Suppressor macrophage (primary cell): ENCODE measurements at places on chromosomes 12 and 14.
A peak's percentile ranks its signal among the peaks of the same experiment; 100 is the strongest.

DNA sequence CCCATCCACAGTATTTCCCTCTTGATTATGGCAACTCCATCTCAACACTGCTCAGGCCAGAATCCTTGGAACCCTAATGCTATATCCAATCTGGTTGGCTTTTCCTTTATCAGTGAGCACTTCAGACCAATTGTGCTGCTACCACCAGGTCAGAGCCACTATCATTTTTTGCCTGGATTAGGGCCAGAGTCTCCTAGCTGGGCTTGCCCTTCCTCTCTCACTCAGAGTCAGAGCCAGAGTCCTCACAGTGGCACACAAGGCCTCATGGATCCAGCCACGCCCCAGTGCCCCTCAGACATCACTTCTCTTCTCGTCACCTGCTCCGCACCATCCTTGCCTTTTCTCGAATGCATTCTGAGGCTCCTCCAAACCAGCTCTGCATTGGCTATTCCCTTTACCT lies 211.1 kb downstream of the ANO6 start:
- DNase-seq: no peak

DNA sequence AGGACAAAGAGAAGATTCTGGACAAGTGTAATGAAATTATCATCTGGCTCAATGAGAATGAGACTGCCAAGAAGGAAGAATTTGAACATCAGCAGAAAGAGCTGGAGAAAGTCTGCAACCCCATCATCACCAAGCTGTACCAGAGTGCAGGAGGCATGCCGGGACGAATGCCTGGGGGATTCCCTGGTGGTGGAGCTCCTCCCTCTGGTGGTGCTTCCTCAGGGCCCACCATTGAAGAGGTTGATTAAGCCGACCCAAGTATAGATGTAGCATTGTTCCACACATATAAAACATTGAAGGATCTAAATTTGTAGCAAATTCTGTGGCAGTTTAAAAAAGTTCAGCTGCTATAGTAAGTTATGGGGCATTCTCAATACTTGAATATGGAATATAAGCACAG lies 174.3 kb upstream of the CCND2 start:
- DNase-seq: no peak

DNA sequence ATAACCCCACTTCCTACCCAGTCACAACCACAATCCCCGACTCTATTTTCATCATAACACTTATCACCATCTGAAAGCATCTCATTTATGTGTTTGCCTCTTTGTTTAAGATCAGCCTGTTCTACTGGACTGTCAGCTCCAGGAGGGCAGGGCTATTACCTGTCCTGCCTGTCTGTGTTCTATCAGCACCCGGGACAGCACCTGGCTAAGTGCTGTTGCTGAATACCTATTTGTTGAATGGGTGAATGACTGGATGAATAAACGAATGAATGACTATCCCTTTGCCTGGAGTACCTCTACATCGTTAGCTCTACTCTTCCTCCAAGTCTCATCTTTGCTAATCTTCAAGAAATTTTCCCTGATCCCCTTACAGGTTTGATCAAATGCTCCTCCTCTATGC lies 69.0 kb downstream of the WSCD2 start:
- DNase-seq: no peak

DNA sequence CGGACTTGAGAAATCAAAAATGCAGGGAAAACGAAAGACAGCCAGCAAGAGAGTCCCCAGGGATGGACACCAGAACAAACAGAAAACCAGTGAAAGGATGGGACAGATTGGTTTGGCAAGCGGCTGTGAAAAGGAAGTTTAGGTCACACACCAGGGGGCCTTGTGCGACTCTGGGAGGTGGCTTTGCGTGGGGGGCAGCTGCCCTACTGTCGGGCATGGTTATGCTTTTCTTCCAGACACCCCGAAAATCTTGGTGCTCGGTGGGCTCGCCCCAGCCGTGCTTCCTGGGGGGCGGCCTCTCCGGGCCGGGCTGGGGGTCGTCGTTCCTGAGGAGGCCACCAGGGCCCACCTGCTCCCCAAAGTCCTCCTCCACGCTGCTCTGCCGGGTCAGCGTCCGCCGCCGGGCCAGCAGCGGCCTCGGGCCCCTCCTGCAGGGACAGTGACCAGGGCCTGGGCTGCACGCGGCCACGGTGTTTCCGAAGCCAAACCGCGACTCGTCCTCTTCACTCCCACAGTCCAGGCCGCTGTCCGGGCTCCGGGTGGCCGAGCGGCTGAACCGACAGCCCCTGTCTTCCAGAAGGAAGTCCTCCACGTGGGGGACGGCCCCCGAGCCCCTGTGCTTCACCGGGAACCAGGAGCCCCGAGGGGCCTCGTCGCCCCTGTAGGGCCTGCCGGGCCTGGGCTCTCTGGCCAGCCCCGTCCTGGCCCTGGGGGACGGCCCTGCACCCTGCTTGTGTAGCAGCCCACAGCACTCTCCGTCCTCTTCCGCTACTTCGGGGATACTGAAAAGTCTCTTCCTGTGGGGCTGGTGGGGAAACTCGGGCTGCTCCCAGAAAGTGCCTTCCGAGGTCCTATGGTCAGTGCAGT lies 86.5 kb downstream of the PIWIL1 start:
- DNase-seq: no peak

GRCh38 chr14:34049790-34050189 lies 98.9 kb upstream of the EGLN3 start:
- no peak for DNase-seq

DNA sequence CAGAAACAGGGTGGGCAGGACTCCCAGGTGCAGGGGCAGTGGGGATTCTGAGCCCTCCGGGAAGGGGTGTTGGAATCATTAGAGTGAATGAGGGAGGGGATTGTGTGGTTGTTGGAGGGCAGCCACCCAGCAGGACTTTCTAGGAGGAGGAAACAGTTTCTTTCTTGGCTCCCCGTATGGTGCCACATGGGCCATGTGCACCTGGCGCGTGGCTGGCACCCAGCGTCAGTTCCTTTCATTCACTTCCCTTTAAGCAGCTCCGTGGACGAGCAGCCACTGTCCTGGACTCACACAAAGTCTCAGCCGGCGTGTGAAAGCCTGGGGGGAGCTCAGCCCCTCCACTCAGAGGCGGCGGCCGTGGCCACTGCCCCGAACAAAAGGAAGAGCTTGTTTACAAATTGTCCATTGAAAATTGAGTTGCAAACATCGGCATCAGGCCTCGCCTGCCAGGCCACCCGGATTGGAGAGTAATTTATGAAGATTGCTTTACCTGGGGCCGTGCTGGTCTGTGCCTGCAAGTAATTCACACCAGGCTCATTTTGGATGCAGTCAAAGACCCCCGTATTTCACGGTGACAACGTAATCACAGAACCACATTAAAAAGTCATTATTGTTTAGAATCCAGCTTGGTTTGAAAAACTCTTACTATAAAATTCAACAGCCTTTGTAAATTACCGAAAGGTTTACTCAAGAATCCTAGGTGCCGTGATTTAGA lies 101.7 kb upstream of the C14orf180 start:
- DNase-seq: no peak

DNA sequence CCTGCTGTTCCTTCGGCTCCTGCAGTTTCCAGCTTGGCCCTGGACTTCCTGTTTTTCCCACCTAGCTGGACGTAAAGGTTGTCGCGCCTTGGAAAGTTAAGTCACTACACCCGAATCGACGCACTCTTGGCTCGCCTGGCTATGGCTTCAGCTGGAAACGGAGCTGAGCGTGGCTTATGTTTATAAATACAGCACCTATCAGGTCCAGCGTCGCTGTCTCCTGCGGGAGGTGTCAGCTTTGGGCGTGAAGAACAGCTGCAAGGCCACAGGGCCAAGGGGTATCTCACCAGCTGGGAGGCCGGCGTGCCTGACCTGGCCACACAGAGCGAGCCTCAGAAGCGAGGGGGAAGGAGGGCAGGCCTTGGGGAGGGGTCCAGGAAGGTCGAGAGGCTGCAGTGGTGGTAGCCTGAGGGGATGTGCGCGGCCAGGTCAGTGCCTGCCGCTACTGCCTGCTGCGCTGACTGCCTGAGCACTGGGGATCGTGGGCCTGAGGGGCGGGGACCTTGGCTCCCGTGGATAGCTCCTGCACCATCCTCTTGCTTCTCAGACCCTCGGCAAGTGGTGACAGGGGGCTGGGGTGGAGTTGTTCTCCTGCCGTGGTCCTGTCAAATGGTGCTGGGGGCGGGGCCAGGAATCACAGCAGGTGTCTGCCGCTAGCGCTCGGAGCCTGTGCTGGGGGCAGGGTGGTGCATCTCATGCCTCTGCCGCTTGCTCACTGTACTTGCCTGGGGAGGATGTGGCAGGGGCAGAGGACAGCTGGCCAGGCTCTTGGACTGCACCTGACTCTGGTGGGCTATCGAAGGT lies 12.5 kb downstream of the PACS2 start:
- no peak for DNase-seq

- no peak for DNase-seq
Measured at GRCh38 chr14:74954232-74954946, 1.0 kb downstream of the PGF start.

DNA sequence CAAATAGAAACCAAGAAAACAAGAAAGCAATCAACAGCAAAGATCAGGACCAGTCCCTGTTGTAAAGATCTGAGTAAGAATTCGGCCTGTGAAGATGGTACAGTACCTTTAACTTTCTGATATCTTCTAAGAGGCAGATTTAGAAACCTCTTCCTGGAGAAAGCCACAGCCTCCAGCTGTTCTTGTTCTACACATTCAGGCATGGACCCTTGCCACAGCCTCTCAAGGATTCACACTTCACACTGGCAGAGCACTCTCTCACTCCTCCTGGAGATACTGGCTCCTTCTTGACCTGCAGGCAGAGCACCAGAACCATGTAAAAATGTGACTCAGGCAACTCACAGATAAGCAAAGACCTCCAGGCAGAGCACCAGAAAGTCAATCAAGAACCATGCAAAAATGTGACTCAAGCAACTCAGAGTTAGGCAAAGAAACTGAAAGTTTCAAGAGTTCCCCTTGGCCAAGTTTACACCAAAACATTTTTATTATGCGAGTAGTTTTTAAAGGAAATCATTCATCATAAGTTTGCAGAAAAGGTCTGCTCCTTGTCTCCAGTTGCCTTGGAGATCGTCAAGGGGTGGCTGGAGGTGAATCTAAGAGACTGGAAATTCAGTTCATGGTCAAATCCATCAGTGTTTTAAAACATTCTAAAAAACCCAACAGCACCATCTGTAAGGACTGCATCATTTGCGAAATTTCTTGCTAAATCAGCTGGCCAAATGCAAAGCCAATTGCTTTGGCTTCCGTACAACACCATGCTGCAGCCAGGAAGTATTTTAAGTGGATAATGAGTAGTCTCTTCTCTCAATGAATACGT lies 119.3 kb upstream of the MDM1 start:
- DNase-seq: peak; percentile 6

DNA sequence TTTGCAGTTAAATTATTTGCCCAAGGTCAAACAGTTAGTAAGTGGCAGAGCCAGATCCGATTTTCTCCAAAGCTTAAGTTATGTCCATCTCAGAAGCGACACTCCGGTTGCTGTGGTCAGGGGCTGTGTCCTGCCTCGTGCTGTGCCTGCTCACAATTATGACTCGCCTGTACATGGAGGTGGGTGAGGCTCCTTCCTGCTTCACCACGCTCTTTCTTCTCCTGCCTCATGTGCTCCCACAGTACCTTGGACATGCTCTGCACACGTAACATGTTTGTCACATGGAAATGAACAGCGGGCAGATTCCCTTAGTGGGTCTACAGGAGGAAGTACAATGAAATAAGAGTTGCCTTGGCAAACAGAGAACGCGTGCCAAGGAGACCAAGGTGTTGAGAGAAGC lies 62.2 kb upstream of the CCND2 start:
- peak; percentile 1 for DNase-seq

- no peak for DNase-seq
Measured at GRCh38 chr12:88665071-88665470, 84.8 kb upstream of the KITLG start.

DNA sequence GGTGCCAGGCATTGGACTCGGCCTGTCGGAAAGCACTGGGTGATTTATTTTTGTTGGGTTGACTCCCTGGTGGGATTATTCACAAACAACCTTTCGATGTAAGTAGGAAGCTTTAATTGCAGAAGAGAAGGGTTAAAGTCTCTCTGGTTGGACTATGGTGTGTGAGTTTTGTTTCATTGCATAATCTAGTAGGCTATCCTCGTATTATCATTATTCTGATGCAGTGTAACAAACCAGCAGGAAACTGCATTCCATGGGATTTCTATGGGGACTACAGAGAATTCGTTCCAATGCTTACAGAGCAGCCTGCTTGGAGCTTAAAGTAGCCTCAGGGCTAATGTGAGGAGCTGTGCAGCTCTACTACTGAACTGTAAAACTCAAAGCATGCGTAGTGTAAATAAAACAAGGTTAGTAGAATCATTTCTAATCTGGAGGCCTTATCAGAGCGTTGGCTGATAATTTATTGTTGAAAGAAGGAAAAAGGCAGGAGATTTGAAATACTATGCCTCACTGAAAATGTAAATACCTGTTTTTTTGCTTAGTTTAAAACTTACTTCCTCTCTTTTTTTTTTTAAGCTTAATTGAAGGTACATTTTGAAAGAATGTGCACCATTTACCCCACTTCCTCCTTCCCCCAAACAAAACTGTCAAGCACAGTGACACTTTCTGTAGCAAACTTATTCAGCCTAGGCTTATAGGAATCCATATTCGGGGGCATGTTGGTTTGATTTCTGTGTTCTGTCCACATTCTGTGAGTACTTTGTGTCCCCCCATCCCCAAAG lies 226.7 kb downstream of the NPAS3 start:
- DNase-seq: no peak

DNA sequence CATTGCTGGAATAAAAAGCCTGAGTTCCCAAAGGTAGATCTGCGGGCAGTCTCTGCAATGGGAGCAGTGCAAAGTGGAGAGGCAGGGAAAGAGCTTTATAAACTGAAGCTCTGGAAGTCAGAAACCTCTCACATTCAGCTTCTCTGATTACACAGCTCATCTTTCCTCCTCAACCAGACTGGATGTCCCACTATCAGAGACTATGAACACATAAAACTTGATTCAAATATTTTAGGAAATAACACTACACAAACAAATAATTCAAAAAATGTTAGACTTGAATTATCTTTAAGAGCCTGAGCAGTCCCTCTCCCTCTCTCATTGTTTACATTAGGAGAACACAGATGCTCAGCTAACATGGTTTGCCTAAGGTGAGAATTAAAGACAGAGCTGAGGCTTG lies 72.9 kb downstream of the DENND5B start:
- DNase-seq: no peak

- no peak for DNase-seq
Measured at GRCh38 chr12:119322301-119322723, 12.2 kb upstream of the CCDC60 start.

DNA sequence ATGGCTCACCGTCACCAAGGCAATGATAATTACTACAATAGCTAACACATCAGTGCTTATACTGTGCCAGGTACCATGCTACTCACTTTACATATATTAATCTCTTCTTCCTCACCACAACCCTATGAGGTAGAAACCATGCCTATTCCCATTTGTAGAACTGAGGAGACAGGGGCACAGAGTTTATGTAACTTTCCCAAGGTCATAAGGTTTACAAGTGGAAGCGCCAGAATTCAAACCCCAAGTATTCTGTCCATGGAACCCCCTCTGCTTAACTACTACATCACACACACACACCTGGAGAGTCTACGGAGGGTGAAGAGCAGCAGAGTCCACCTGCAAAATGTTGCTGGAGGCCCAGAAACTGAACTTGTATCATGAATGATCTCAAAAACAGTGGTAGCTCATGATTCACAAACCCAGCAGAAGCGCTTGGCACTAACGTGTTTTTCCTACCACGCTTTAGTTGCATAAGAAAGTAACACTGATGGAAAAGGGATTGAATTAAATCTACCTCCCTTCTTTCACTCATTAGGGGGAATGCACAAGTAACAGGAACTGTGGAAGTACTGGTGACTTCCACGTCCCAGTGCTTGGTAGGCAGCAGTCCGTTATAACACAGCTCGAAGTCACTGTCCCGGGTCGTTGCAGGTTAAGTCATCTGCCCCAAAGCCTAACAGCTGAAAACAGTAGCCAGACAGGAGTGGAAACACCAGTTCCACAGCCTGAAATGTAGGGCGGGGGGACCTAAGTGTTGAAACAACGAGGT lies 2.0 kb downstream of the ITPR2 start:
- DNase-seq: peak; percentile 43
